ENCODE measurements at places on chromosomes 7 and 10. TPM values are rescaled to one million over a fixed set of nuclear protein-coding genes. Genes with fewer than 3 reads are reported as not detected.
A peak's percentile ranks its signal among the peaks of the same experiment; 100 is the strongest.

DNA sequence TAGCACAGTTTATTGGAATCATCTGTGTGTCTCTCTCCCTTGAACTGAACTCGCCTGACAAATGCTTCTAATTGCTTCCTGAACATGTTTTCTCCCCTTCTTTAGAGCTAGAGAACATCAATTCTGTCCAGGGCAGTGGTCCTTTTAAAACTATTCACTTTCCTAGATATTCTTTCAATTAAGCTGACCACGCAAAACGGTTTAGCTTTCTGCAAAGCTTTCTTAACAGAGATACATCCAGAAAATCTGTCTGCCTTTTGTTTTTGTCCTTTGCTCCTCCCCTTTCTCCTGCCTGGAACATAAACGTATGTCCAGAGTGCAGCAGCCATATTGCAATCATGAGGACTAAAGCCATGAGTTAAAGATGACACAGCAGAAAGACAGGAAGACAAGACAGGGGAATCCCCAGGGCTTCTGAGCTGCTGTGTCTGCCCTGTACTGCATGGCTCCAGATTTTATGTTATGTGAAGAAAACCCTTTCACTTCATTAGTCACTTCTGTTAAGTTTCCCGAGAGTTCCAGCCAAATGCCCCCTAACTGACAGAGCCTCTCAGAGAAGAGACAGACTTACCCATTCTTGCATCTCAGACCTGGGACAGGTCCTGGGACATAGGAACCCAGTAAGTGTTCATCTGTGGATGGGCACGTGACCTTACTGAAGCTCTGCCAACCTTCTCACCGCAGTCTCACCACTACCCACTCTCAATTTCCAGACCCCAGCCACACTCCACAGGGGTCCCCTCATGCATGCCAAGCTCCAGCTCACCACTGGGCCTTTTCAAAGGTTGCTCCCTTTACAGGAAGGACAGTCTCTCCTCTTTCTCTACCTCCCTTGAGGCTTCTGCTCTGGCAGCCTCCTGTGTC, 35.0 kb upstream of the CPXM2 start:
- no peak for DNase-seq

GRCh38 chr7:155228459-155228845, 69.2 kb upstream of the INSIG1 start:
- DNase-seq: no peak

The NOS3 gene
- 28.4 TPM for total RNA-seq

DNA sequence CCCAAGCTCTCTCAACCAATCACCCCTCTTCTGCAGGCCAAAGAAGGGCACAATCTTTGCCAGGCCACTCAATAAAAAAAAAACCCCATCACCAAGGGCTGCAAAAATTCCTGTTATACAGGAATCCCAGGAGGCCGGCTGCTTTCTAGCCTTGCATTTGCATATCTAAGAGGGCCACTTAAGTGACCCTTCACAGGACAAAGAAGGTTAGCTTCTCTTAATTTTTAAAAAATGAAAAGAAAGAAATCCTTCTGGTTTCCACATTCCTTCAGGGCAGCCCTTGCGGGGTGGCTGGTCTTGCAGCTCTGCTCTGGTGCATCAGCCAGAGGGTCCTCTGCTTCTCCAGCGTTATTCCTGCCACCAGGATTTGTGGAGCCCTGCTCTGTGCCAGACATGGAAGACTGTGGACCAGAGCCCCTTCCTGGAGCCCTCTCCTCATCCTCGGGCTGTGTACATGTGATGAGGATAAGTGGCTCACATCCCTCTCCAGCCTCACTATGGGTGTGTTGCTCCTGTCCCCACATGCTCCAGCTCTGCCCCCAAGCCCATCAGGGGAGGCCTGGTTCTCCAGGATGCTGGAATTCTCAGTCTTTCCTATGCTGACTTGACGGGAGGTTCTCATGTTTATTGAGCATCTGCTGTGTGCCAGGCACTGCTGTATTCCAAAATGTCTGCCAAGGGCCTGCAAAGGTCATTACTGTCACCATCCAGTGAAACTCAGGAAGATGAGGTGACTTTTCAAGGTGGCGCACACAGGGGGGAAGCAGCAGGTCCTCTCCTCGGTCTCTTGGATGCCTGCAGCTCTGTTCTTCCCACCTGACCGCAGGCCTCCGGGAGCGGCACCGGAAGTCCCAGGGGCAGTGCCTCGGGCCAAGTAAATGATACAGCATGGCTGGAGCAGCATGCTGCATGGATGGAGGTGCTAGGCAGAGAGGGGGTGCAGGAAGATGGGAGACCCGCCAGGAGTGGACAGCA, 67.7 kb downstream of the ARHGAP22 start:
- no peak for DNase-seq

- no peak for DNase-seq
Observed at GRCh38 chr7:70500261-70500660, 631.7 kb upstream of the GALNT17 start.

GRCh38 chr10:131547129-131547799, 235.7 kb upstream of the TCERG1L start:
- DNase-seq: no peak

DNA sequence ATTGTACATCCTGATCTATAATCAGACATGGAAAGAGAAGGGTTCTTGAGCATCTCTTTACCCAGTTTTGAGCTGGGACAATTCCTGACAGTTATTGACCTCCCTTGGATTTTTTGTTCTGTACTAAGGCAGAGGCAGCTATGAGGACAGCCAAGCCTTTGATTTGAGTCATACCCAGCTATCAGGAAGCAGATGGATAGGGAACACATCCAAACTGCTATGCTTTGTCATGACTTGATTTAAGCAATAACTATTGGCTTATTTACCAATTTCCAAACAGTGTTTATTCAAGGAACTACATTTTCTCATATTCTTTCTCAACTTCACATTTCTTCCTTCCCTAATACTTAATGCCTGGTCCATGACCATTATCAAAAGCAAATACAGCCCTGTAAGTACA, 396.4 kb upstream of the STEAP1 start:
- DNase-seq: no peak

DNA sequence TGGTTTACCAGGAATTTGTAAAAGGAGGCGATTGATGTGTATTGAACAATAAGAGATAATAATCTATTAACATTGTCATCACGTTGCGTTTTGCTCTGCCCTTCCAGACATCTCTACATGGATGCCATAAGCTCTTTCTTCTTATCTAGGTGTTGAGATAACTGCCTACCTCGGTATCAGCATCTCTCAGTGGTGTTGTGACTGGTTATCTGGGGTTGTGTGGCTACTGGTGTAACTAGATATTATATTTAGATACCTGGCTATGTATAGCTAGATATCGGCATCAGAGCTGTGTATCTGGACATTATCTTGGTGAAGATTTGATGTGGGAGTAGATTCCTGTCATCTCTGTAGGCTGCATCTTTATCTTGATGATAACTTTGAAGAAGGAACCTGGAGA, 17.2 kb downstream of the GATA3 start:
- no peak for DNase-seq

GRCh38 chr7:41696323-41696916, 6.5 kb downstream of the INHBA start:
- DNase-seq: peak; percentile 47

DNA sequence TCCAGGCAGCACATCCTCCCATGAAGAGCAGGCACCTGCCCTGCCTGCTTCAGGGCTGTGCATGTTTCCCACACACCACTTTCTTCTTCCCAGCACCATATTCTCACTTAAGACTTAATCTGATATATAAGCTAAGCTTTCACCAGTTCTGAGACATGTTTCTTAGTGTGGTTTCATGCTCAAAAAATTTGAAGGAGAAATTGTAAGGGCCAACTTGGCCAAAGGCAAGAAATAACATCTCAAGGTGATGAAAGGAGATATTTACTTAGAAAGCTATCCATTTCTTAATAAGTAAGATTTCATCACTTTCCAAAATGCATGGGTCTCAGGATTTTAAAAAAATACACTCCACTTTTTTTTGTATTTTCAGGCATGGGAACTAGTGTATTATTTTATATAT, 468.1 kb upstream of the AKR1E2 start:
- DNase-seq: no peak

Measured in dermis microvascular lymphatic vessel endothelial cell (primary cell).